ENCODE measurements at places on chromosomes 4 and X.

DNA sequence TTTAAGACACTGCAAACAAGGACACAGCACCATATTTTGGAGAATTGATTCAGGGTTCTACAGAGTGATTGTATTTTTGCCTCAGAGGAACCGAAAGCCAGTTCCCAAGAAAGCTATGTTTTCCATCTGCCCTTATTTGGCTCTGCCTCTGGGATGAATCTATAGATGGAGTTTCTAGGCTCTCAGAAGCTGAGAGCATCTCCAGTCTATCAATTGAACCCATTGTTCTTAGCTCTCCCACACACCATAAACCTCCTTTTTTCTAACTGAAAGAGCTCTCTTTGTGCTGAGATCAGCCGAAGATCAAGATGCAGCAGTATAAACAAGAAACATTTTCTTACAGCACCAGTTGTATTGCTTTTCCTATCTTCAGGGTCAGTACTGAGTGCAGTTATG lies 16.9 kb downstream of the PLP1 start:
- no peak for DNase-seq

DNA sequence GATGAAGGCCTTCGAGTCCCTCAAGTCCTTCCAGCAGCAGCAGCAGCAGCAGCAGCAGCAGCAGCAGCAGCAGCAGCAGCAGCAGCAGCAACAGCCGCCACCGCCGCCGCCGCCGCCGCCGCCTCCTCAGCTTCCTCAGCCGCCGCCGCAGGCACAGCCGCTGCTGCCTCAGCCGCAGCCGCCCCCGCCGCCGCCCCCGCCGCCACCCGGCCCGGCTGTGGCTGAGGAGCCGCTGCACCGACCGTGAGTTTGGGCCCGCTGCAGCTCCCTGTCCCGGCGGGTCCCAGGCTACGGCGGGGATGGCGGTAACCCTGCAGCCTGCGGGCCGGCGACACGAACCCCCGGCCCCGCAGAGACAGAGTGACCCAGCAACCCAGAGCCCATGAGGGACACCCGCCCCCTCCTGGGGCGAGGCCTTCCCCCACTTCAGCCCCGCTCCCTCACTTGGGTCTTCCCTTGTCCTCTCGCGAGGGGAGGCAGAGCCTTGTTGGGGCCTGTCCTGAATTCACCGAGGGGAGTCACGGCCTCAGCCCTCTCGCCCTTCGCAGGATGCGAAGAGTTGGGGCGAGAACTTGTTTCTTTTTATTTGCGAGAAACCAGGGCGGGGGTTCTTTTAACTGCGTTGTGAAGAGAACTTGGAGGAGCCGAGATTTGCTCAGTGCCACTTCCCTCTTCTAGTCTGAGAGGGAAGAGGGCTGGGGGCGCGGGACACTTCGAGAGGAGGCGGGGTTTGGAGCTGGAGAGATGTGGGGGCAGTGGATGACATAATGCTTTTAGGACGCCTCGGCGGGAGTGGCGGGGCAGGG lies 568 bp downstream of the HTT start:
- DNase-seq = peak; percentile 17

DNA sequence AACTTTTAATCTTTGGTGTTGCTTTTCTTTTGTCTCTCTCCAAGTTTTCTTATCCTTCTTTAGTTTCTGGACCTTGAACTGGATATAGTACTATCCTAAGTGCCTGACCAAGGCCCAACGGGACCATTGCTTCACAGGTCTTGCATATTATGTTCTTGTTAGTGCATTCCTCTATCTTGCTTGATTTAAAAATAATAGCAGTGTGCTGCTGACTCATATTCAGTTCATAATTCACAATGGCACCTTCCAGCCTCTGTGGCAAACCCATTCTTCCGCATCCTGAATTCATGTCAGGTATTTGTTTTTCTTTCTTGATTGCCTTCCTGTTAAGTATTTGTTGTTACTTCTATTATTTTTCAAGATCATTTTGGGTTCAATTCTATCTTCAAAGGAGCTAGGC lies 197.1 kb upstream of the GIMD1 start:
- DNase-seq = no peak

GRCh38 chr4:6198768-6199421 lies 1.5 kb downstream of the JAKMIP1 start:
- no peak for DNase-seq

DNA sequence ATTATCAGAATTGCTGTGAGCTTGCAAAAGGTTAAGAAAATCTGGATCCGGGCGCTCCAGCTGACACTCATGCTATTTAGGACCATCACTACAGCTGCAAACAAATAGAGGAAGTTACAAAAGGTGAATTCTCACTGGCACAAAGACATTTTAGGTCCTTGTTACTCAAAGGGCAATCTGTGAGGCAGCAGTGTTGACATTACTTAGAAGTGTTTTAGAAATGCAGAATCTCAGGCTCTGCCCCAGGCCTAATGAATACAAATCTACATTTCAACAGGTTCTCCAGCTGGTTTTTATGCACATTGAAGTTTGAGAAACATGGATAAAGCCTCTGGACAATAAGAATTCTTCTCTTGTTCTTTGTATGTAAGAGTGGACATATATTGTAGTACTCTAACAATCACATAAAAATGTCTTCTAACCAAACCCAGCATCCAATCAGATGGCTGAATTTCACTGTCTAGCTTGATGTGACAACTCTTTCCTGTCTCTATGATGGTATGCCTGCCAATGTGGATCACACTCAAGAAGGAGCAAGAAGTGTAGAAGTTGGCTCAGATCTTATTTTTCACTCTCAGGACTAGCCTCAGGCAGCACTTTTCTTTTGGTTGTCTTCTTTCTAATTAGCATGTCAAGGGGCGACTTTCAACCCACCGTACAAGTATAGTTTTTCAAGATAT lies 18.8 kb downstream of the SLC7A11 start:
- DNase-seq = no peak

- no peak for DNase-seq
These were observed 512 bp upstream of the ANTXR2 start for GRCh38 chr4:80073473-80074008.

- DNase-seq = no peak
These were observed 19.6 kb downstream of the RCHY1 start for GRCh38 chr4:75494563-75494962.

GRCh38 chr4:185215261-185215660 lies 5.9 kb downstream of the SNX25 start:
- DNase-seq = no peak

- no peak for DNase-seq
These were observed 195.4 kb upstream of the PPP1R2C start for GRCh38 chrX:42973321-42973720.

DNA sequence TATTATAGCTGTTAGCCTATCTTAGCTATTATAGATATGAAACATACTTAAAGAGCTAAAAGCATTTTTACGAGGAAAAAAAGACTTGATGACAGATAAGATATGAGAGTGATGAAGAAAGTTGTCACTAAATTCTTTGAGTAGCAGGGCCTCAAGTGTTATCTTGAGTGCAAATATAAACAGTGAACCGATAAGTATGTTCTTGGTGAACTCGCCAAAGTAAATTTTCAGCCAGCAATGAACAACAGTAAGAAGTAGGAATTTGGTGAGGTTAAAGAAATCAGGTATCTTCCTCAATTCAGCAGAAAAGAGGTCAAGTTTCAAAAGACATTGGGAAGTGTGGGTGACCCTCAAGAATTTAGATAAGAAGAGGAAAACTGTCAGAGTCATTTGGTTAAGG lies 471.8 kb upstream of the FTHL17 start:
- DNase-seq = no peak

- no peak for DNase-seq
These were observed 49.8 kb downstream of the GYPA start for GRCh38 chr4:144090744-144091143.

- no peak for DNase-seq
These were observed 115.7 kb upstream of the MAGEB16 start for GRCh38 chrX:35682476-35682875.

GRCh38 chr4:4385729-4386295 lies 1.1 kb upstream of the NSG1 start:
- no peak for DNase-seq
